Activated CD4-positive, alpha-beta T cell treated with anti-CD3 and anti-CD28 coated beads, Interleukin-2, amount 10 ng/mL, durations not matched to agents 7 days and 5 days (primary cell): ENCODE measurements at places on chromosomes 7 and 10. TPM values are rescaled to one million over a fixed set of nuclear protein-coding genes. Genes with fewer than 3 reads are reported as not detected.

DNA sequence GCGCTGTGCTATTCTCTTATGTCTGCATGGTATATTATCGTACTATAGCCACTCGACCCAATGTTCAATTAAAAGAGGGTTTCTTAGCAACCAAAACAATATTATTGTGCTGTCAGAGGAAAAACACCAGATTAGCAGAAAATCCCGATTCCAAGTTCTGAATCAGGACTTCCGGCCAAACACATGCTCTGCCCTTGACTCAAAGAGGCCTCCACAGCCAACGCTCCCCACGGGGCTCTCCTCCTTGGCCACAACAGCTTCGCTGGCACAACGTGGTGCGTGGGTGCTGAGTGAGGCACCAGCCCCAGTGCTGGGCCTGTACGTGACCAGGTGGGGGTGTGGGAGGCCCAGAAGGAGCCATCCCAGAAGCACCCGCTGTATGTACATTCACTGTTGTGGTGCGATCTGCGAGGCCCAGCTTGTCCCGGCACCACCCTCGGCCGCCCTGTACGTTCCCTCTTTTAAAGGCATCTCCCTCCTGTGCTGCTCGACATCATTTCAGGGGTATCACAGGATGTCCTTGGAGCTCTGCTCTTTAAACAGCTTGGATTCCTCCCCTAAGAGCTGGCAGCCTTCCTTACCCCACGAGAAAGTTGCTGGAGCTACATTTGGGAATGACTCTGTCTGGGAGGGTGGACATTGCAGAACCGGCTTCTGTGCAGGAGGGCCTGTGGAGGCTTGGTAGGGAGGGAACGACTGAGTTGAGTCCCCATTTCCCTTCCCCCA, 736.2 kb downstream of the PARD3 start:
- no peaks in the 10 kb centered on the region for H3K36me3 ChIP-seq
- no peak overlapping the region for H3K4me3 ChIP-seq
- no peak for DNase-seq
- no peak overlapping the region for H3K27ac ChIP-seq
- H3K27me3 ChIP-seq = no peaks in the 10 kb centered on the region

GRCh38 chr10:88342733-88343310, 240.3 kb downstream of the RNLS start:
- no peak overlapping the region for H3K4me3 ChIP-seq
- no peak for DNase-seq
- peaks cover 3% of the 10 kb centered on the region for H3K36me3 ChIP-seq
- peaks cover 7% of the 10 kb centered on the region for H3K4me1 ChIP-seq
- H3K27ac ChIP-seq = no peak overlapping the region

CYP2C19 gene
- total RNA-seq = not detected

MBL2 gene
- total RNA-seq = not detected

OR2A1 gene
- 0.06 TPM for total RNA-seq

DNA sequence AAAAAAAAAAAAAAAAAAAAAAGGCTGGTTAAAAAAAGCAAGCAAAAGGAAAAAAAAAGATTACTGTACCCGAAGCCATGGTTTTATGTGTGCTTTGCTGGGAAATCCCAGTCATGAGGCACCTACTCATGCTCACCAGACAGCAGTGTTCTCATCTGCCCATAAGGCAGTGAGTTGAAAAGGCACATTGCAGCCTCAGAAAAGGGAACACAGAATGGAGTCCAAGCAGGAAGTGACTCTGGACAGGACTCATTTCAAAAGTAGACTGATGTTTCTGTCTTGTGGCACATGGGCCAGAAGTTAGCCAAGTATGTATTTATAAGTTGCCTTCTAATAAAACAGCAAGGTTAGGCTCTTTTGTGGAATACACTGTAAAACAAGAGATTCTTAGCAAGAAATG, 40.2 kb downstream of the PDSS1 start:
- H3K4me3 ChIP-seq = no peak overlapping the region
- DNase-seq = peak; percentile 43
- H3K27me3 ChIP-seq = no peaks in the 10 kb centered on the region
- H3K4me1 ChIP-seq = peaks cover 46% of the 10 kb centered on the region

GRCh38 chr7:32515890-32516550, 20.7 kb downstream of the AVL9 start:
- peaks cover 45% of the 10 kb centered on the region for H3K4me1 ChIP-seq
- H3K4me3 ChIP-seq = no peak overlapping the region
- H3K36me3 ChIP-seq = peaks cover 68% of the 10 kb centered on the region
- no peaks in the 10 kb centered on the region for H3K27me3 ChIP-seq
- DNase-seq = peak; percentile 7
- peak overlapping the region; percentile 65 for H3K27ac ChIP-seq

ZC3HAV1L gene
- 16.5 TPM for total RNA-seq
